Urinary bladder (tissue), 4 donors: ENCODE measurements at places on chromosomes 13 and 19. TPM values are rescaled to one million over a fixed set of nuclear protein-coding genes. Genes with fewer than 3 reads are reported as not detected.

GRCh38 chr13:93086329-93086728 lies 140.3 kb upstream of the GPC6 start:
- no peak for DNase-seq

GRCh38 chr19:4140237-4140711 lies 13.2 kb upstream of the CREB3L3 start:
- no peak for DNase-seq

DNA sequence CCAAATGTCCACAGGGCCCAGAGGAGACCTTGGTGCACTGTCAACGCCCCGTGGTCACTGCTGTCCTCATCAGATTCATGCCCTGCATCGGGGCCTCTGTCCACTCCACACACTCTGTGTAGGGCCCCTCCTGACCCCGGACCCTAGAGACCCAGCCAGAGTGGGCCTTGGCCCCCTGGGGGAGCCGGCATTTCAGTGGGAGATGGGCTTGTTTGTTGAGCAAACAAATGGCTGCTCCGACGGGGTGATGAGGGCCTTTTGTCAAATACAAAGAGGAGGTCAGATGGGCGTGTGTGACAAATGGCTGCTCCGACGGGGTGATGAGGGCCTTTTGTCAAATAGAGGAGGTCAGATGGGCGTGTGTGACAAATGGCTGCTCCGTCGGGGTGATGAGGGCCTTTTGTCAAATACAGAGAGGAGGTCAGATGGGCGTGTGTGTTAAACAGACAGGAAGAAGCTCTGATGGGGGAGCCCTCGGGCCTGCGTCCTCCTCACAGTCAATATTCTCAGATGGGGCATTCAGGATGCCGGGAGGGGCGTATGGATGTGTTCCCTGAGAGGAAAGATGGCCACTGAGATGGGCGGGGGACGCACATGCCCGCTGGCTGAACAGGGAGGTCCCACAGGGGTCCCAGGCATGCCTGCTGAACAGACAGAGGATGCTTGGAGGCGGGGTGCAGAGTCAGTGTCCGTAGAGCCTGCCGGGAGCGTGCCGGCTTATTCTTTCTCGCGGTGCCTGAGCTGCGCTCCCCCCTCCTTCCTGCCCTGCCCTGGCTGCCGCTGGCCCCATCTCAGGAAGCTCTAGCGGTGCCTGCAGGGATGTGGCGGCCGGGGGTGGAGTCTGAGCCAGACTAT lies 36.3 kb downstream of the SMIM24 start:
- peak; percentile 25 for DNase-seq

- no peak for DNase-seq
These were observed 1.3 kb downstream of the PALM start for GRCh38 chr19:709965-710571.

GRCh38 chr13:57345526-57345925 lies 178.5 kb downstream of the PRR20E start:
- no peak for DNase-seq

GRCh38 chr13:26488236-26489003 lies 69.1 kb upstream of the WASF3 start:
- DNase-seq, result no peak

DNA sequence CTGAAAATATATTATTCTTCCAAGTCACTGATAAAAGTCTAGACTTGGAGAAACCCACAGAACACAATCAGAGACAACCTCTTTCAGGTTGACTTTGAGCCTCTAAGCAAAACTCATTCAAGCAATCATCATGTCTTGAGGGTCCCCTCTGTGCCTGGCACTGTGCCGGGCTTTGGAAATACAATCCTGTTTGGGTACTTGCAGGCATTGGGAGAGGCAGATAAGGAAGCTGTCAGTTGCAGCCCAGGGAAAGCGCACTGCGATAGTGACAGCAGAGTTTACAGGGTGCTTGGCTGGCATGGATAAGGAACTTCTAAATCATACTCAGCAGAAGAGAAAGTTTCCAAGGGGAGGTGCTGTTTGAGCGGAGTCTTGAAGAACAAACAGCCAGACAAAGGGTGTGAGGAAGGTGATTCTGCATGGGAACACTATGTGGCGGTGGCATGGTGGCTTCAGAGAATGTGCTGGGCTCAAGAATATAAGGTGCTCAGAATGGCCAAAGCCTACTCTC lies 9.1 kb downstream of the SERP2 start:
- DNase-seq, result no peak

GRCh38 chr13:110206185-110206584 lies 100.8 kb downstream of the COL4A1 start:
- no peak for DNase-seq

GRCh38 chr19:10339380-10339960 lies at the start of gene ICAM3:
Gene ICAM3 (minus strand): TSS chr19:10339624. CDS start chr19:10339614, 10 bp downstream.
- DNase-seq, result no peak

GRCh38 chr13:69683921-69684686 lies 423.5 kb upstream of the ATXN8OS start:
- no peak for DNase-seq

DNA sequence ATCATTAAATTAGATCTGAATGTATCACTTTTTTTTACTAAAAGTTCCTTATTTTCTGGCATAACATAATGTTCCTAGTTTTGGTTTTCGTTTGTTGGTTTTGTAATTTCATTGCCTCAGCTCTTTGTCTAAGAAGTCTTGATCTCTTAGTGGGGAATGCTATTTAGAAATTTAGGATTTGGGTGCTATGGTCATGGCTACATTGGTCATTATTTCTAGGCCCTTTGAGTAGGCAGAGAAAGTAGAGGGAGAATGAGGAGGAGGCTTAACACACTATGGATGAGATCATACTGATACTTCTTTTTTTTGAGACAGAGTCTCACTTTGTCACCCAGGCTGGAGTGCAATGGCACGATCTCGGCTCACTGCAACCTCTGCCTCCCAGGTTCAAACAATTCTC lies 41.8 kb downstream of the PIBF1 start:
- DNase-seq, result no peak

- DNase-seq, result no peak
These were observed 55.1 kb upstream of the NBEA start for GRCh38 chr13:34886987-34887386.

DNA sequence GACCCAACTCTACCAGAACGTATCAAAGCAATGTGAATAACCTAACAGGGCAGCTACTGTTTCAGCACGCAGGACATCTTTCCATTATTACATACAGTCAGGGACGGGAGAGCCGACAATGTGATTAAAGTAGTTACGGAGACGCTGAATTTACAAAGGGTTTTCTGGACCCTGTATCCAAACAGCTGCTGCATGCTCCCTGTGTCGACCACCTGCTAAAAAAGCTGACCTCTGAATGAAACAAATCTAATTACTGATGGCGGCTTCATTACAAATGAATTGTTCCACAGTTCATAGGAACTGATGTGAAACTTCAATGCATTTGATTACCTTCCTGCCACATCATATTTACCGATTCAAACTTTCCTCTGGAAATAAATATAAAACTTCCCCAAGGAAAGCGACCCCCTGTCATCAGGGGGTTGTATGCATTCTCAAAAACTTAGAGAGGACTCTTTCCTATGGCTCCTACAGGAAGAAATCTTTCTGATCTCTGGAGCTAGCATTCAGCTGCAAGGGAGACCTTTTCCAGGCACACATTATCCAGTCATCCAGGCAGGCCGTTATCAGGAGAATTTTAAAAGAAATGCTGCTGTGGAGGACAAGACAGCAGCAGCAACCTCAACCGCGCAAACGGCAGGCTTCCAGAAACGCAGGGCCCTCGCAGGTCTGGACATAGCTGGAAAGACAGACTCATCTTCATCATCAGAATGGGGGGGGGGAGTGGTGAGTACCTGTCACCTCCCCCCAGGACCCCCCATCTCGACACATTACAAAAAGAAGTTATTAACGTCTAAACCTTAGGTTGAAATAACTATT lies 3.1 kb downstream of the EFNB2 start:
- no peak for DNase-seq

DNA sequence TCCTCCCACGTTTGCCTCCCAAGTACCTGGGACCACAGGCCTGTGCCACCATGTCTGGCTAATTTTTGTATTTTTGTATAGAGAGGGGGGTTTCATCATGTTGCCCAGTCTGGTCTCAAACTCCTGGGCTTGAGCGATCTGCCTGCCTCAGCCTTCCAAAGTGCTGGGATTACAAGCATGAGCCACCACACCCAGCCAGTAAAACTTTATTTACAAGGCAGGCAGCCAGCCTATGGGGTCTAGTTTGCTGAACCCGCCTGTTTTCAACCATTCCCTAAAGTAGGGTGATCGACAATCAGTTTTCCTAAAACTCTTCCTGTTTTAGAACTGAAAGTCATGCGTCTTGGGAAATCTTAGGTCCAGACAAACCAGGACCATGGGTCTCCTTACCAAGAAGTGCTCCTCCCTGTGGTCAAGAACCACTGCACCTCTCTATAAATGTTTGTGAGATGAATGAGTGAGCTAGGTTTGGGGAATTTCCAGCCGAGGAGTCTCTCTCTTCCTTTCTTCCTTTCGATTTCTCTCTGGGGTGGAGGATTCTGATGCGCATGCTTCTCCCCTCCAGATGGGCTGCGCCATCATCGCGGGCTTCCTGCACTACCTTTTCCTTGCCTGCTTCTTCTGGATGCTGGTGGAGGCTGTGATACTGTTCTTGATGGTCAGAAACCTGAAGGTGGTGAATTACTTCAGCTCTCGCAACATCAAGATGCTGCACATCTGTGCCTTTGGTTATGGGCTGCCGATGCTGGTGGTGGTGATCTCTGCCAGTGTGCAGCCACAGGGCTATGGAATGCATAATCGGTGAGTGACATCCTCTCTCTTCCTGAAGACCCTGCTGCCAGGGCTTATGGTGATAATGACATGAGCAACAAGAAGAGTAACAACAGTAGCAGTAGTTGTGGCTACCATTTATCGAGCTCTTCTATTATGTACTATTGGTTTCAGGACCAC lies 38.7 kb downstream of the ADGRE1 start:
- no peak for DNase-seq

DNA sequence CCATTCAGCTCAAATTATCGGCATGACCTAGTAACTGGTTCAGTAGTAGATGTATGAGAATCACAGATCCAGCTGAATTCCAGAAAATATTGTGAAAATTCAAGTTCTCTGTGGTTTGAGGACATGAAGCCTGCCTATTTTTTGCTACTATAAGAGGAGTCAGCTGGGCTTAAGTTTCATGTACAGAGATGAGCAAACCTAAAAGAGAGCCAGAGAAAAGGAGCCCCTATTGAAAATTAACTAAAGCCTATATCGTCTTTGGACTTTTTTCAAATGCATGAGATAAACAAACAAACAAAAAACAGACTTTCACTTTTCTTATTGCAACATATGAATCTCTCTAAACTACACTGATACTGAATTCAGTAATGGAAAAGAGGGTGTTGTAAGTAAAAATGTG lies 106.8 kb upstream of the SPRY2 start:
- no peak for DNase-seq

- DNase-seq, result no peak
These were observed 15.2 kb upstream of the S1PR4 start for GRCh38 chr19:3163230-3163886.

- DNase-seq, result no peak
These were observed 85.0 kb downstream of the TDRD3 start for GRCh38 chr13:60482012-60482411.

GRCh38 chr19:41415154-41415571 lies 12.0 kb downstream of the B3GNT8 start:
- no peak for DNase-seq

DNA sequence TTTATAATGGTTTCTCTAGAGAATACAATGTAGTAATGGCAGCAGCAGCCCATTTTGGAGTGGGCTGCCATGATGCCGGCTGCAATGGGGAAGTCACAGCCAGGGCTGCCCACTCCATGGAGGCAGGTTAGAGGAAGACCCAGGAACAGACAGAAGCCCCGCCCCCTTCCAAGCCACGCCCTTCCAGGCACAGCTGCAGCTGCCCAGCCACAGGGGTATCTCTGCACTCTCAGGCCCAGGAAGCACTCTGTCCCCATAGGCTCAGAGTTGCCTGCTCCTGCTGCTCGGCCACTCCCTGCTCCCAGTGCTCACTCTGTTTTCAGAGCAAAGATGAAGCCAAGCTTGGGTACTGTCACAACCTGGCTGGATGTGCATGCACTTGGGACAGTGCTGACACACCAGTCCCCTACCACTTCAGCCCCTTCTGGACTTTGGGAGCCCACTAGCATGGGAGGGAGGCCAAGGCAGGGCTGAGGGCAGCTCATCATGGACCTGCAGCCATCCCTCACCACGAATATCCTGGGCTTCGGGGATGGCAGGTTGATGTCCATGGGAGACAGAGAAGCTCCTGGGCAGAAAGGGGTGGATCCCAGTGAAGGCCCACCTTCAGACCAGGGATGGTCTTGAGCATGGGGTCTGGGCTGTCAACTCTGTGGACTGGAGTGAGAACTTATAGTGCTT lies 1224.2 kb downstream of the SLITRK5 start:
- DNase-seq, result no peak

- no peak for DNase-seq
These were observed 28.0 kb downstream of the UPF1 start for GRCh38 chr19:18859676-18860301.

DNA sequence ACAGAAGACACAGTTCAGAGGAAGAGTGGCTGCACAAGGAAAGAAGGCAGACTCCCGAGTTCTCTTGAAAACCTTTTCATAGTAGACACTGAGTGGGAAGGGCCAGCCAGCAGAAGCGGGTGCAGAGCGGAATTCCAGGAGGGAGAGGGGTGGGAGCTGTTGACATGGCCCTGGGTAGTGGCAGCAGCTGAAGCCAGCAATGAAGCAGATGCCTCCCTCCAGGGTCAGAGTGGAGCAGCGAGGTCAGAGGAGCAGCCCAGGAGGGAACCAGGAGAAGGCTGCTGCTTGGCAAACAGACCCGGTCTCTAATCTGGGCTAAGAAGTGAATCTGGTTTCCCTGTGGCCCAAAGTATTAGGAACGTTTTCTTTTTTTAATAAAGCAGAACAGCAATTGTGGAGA lies 73.9 kb upstream of the SPATA13 start:
- DNase-seq, result no peak

- no peak for DNase-seq
These were observed 2.7 kb upstream of the IRGC start for GRCh38 chr19:43713208-43713607.

LHB gene
- not detected for total RNA-seq

MBD3L1 gene
- not detected for total RNA-seq

LRG1 gene
- 3.9 TPM for total RNA-seq

KLK2 gene
- total RNA-seq, result not detected

CABP5 gene
- total RNA-seq, result not detected

RDH8 gene
- total RNA-seq, result not detected

IGFL3 gene
- not detected for total RNA-seq

GARIN5A gene
- total RNA-seq, result not detected

CBY2 gene
- 0.21 TPM for total RNA-seq
